ENCODE measurements at places on chromosomes 7 and 10.

GRCh38 chr10:76195654-76196390, 764.4 kb downstream of the LRMDA start:
- no peak for DNase-seq

GRCh38 chr7:134731616-134732015, 47.8 kb upstream of the CALD1 start:
- DNase-seq: no peak

GRCh38 chr7:2484868-2485267, 8.7 kb upstream of the GRIFIN start:
- no peak for DNase-seq

DNA sequence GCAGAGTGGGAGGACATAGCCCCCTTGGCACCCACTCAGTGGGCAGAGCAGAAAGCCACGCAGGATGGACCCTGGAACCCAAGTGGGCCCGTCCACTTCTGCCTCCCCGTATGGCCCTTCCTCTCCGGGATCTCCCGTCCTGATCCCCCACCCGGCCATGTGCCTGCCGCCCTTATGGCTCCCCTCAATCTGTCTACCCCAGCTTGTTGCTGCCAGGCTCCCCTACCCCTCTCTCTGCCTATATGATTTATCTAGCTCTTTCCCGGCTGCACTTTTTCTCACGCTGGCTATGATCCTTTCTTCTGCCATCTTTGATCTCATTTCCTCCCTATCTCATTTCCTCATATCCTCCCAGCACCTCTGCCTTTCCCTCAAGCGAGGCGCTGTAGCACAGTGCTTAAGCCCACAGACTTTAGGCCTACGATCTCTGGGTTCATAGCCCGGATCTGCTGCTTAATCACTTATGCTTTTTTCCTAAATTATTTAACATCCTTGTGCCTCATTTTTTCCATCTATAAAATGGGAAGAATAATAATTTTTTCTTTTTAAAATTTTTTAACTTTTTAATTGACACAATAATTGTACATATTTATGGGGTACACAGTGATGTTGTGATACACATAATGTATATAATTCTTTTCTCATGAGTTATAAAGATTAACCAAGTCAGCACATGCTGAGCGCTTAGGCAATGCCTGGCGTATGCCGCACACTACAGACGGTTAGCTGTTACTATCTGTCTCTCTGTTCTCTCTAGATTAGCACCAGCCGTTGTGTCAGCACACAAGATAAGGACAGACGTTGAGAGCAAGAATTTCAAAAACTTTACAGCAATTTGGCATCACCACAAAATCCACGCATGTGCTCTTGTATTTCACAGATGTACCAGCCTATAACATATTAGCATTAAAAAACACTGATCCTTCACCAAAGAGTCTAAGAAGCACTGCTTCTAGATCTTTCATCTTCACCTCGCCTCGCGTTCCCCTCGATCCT, 18.1 kb downstream of the KCNH2 start:
- no peak for DNase-seq

DNA sequence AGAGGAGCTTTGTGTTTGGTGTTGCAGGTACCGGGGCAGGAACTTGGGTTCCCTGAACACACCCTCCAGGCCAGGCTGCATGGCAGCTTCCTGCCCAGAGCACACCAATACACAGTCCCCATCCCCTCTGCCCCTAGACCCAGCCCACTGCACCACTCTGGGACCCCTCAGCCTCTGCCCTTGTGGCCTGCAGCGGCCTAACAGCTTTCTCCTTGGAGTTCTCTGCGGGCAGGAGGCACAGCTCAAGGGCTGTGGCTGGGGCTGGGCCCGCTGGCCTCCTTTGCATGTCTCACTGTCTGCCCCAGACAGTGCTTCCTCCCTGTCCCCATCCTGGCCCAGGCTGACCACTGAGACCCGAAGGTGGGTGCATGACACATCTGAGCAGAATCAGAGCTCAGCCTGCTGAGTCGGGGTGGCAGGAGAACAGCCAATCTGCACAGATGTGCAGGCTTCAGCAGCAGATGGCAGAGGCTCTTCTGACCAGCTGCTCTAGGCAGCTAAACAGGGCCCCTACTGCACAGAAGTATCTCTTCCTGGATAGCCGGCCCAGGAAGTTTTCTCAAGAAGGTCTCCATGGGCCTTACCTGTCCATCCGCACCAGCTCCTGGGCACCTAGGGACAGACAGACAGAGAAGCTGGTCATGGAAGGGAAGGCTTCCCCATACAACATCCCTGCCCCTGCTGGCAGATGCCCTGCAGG, 20.8 kb downstream of the VSIR start:
- DNase-seq: no peak

DNA sequence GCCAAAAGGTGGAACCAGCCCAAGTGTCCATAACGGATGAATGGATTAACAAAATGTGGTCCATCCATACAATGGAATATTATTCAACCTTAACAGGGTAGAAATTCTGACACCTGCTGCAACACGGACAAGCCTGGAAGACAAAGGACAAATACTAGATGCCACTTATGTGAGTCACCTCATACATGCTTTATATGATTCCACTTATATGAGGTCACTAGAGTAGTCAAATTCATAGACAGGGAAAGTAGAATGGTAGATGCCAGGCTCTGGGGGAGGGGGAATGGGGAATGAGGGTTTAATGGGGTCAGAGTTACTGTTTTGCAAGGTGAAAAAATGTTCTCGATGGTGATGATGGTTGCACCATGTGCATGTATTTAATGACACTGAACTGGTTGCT, 34.0 kb upstream of the CYTH3 start:
- DNase-seq: no peak

- DNase-seq: peak; percentile 70
Observed at GRCh38 chr7:74289018-74289658, at the start of gene CLIP2. Gene CLIP2, plus strand, starts transcription at chr7:74289407. Its CDS starts 28,140 bp downstream, at chr7:74317547.

DNA sequence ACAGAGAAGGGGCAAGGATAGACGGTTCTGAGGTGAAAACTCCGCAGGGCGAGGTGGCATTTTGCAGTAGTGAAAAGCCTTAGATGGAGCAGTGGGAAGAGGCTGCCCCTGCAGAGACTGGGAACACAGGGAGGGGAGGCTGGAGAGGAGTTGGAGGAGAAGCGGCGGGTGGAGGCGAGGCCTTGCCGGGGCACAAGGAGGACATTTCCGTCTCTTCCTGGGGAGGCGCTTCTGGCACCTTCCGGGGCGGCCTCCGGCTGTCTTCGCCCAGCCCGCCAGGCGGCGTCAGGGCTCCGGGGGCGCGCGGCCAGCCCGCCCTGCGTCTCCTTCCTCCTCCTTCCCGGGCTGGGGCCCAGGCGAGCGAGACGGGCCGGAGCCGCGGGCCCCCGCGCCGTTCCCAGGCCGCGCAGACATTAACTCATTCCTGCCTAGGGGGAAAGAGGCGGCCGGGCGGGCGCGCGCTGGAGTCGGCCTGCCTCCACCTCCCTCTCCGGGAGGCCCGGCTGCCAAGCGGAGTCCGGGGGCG, 42.7 kb downstream of the LDB3 start:
- peak; percentile 73 for DNase-seq

DNA sequence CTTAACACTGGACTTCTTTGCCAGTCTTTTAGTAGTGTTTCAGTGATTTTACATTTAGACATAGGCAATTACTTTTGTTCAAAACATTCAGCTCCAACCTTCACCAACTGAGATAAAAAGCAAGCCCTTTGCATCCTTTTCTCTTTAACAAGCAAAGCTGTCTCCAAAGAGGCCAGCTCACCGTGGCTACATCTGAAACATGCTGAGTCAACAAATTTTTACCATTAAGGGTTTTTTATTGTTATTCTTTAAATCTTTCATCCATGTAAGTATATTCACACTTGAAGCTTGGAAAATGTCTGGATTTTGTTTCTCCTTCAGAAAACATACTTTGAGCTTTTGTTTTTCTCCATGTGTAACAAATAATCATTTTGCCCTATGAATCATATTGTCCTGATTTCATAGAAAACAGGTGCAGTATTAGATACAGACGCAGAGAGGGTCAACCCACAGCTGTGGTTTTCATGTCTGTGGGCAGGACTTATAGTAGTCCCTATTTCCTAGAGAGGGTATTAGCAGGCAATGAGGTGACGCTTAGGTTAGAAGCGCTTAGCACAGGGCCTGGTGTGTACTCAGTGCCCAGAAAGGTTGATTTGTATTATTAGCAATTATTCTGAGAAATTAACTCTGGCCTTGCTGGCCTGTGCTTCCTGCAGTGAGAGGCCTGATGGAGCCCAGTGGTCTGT, 99.5 kb downstream of the MKI67 start:
- no peak for DNase-seq

GRCh38 chr10:104831272-104831671, 190.2 kb downstream of the SORCS3 start:
- DNase-seq: no peak

DNA sequence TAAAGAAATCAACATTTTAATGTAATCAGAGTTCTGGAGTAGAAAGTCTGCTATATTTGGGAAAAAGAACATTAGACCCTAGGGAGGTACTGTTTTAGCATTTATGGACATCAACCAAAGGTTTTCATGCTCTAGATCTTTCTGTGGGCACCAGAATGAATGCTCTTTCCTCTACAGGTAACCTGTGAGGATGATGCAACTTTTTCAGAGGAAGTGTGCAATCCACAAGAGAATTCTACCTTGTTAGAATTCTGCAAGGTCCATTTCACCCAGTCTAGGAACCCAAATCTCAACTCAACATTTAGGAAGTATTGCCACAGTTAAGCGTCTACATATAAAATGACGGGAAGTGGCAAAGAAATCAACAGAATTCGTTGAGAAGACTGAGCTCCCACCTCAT, 139.9 kb upstream of the FAM171A1 start:
- DNase-seq: no peak

GRCh38 chr10:119278126-119278709, 70.8 kb downstream of the GRK5 start:
- no peak for DNase-seq

GRCh38 chr10:51651063-51651462, 48.3 kb downstream of the CSTF2T start:
- no peak for DNase-seq

DNA sequence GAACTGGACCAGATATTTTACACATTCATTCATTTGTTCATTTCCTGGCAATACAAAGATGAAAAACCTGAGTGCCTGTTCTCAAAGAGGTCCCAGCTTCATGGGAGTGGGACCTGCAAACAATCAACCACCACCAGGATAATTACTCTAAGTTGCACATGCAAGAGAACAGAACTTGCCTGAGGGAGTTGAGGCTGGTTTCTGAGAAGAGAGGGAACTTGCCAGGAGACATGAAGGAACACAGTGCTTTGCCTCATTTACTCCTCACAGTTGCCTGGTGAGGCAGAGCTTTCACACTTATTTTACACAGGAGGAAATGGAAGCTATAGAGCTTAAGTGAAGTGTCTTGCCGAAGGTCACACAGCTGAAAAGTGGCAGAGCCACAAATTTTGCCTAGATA, 170.1 kb downstream of the SORCS3 start:
- no peak for DNase-seq

- DNase-seq: no peak
Observed at GRCh38 chr10:89279421-89279869, 22.4 kb upstream of the IFIT2 start.

GRCh38 chr7:130853503-130854279, 119.7 kb upstream of the KLF14 start:
- DNase-seq: no peak

- peak; percentile 13 for DNase-seq
Observed at GRCh38 chr10:30591249-30591670, 38.3 kb downstream of the LYZL2 start.

- DNase-seq: no peak
Observed at GRCh38 chr7:55502124-55502857, 70.0 kb downstream of the VOPP1 start.

DNA sequence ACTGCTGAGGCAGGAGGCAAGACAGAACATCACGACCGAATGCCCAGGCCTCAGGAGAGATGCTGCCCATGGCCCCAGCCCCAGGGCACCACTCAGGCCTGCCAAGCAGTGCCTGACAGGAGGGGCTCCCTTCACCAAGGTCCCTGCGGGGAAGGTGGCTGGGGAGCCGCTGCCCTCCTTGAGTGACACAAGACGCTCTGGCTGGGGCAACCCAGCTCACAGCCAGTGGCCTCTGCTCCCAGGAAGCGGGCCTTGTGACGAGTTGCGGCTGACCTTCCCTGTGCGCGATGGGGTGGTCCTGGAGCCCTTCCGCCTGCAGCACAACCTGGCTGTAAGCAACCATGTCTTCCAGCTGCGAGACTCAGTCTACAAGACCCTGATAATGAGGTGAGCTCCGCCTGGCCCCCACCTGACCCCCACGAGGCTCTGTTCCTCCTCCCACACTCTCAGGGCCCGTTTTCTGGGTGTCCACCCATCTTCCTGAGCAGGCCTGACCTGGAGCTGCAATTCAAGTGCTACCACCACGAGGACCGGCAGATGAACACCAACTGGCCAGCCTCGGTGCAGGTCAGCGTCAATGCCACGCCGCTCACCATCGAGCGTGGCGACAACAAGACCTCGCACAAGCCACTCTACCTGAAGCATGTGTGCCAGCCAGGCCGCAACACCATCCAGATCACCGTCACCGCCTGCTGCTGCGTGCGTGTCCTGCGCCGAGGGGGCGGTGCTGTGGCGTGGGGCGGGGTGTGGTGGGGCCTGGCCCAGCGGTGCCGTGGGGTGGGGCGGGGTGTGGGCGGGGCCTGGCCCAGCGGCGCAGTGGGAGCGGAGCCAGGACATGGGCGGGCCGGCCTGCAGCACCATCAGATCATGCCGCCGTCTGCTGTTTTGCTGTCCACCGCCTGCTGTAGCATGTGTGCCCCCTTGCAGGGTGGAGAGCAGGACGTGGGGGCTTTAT, 12.8 kb downstream of the ZMIZ2 start:
- DNase-seq: no peak

- DNase-seq: no peak
Observed at GRCh38 chr10:3658766-3659165, 126.2 kb downstream of the KLF6 start.

- DNase-seq: no peak
Observed at GRCh38 chr7:30469303-30469702, 9.3 kb downstream of the NOD1 start.

DNA sequence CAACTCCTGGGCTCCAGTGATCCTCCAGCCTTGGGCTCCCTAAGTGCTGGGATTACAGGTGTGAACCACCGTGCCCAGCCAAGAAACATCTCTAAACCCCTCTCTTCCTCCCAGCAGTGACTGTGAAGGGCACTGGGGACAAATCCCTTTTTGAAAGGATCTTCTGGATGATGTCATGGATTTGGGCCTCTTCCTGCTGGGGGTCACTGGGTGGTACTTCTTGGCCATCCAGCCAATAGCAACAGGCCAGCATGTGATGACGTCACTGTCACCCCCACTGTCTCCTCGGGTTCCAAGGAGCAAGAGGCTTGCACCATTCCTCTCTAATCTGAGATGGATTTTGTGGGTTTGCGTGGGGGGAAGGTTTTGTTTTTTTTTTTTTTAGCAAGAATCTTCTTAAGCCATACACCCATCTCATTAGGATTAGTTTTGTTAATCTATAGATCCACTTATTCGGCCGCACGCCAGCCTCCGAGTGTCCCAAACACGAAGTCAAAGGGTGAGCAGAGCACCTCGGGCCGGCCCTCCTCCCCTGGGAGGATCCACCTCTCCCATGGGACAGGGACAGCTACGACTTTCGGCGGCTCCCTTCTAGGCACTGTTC, 29.4 kb upstream of the TNRC18 start:
- no peak for DNase-seq

GRCh38 chr7:51090411-51090810, 226.2 kb downstream of the COBL start:
- DNase-seq: no peak

All from activated CD4-positive, alpha-beta T cell treated with anti-CD3 and anti-CD28 coated beads, Interleukin-2, amount 50 U/mL, for 4 hours (primary cell).